ENCODE measurements at places on chromosomes 7 and 10.

GRCh38 chr7:100472121-100472851 is 6.7 kb downstream of the TSC22D4 start:
- DNase-seq = no peak

- no peak for DNase-seq
These were observed 61.7 kb downstream of the PRF1 start for GRCh38 chr10:70540789-70541360.

DNA sequence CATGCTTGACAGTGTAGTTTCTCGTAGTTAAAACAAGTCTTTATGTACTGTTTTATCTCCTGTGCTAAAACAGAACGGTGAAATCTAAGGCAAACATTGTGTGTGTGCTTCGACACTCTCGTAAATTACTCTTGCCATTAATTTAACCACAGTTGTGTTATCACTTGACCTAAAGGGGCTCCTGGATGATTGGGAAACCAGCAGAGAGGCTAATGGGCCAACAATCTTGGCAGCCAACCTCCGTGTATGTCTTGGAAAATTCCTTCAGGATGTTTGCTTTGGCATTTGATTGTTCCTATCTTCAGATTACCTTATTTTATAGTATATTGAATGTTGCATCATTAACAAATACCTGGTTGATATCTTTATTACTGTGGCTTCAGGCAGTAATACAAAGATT is 409.5 kb downstream of the SDK1 start:
- no peak for DNase-seq

- no peak for DNase-seq
These were observed 101.4 kb downstream of the MICU1 start for GRCh38 chr10:72524489-72524888.

DNA sequence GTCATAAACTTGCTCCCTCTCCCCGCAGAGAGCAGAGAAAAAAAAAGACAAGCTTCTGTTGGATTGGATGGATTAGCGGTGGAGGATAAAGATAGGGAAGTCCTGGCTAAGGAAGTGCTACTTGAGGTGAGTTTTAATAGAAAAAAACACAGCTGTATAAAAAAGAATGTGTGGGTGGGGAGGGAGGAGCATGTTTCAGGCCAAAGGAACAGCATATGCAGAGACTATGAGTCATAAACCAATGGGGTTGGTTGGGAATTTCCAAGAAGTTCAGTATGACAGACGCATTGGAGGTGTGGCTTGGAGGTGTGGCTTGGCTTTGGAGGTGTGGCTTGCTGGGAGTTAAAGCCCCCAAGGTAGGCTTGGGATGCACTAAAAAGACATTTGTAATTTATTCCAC is 103.0 kb upstream of the LSM8 start:
- DNase-seq = peak; percentile 24

DNA sequence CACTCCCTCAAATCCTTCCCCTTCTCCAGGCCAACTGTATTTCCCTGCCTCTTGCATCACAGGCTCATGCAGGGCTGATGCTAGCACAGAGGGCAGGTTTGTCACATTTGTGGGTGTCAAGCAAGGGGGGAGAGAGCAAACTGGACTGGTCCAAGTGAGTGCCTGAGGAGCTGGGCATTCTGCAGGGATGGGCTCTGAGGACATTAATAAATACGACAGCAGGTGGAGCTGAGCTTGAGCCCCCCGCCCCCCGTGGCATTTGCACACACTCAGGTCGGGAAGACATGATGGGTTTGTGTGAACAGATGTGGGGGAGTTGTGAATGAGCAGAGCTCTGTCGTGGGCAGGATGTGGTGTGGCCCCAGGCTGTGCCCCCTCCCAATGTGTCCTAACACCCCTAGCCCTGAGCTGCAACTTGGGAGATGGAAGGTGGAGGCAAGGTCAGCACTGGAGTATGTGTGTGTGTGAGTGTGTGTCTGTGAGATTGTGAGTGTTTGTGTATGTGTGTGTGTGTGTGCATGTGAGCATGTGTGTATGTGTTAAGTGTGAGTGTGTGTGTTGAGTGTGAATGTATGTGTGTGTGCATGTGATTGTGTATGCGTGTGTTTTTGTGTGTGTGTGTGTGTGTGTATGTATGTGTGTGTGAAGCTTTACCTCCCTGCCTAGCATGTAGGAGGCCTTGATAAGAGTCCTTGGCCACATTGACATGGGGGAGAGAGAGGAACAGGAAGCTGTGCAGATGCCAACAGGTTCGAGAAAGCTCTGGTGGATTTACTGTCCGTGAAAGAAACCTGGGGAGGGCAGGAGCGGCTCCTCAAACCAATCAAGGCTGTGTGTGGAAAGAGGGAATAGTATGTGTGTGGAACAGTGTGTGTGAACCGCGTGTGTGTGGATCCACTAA is 9.1 kb downstream of the RASSF4 start:
- no peak for DNase-seq

DNA sequence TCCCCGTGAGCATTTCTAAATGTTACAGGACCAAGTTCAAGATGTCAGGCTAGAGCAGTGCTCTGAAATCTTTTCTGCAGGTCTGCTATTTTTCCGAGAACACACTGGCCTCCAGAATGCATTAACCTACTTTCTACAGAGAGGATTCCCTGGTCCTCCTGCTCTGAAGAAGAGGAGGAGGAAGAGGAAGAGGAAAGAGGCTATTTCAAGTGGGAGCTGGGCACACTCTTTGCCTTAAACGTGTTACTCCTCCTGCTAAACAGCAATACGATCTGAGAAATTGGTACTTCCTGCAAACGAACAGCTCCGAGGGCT is 157.4 kb downstream of the FRMD4A start:
- DNase-seq = no peak

DNA sequence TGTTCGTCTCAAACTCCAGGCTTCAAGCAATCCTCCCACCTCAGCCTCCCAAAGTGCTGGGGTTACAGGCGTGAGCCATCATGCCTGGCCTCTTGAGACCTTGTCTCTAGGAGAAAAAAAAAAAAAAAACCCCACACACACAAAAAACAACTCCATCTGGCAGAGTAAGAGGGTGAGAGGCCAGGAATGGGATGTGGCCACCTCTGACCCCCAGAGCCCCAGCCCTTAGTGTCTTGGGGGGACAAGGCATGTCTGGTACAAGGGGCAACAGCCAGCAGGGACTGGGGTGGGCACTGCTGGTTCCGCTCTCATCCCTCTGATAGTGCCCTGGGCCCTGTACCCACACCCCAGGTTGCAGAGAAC is 15.6 kb upstream of the TNRC18 start:
- no peak for DNase-seq

- no peak for DNase-seq
These were observed 1.6 kb downstream of the TRRAP start for GRCh38 chr7:98879979-98880315.

GRCh38 chr7:92135052-92135889 is 994 bp upstream of the CYP51A1 start:
- DNase-seq = no peak

GRCh38 chr7:116953906-116954838 is 871 bp downstream of the ST7 start:
- no peak for DNase-seq

GRCh38 chr7:94398841-94399240 is 4.1 kb downstream of the COL1A2 start:
- DNase-seq = no peak

DNA sequence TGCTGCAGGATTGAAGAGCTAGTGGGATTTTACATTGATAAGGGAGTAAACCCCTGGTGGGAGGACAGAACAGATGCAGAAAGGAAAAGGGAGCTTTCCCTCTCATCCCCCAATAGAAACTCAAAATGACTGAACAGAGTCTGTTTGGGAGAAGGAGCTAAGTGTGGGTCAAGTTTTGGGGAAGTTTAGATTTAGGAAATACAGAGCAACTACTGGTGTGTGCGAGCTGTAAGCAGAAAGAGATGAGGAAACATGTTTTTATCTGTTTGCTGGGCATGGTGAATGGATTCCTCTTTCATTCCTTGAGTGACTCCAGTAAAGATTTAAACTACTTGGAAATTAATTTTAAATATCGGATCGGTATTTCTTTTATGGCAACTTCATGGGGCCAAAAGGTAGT is 132.7 kb downstream of the AOAH start:
- DNase-seq = no peak

GRCh38 chr7:101823596-101823995 is 6.2 kb downstream of the CUX1 start:
- DNase-seq = no peak

DNA sequence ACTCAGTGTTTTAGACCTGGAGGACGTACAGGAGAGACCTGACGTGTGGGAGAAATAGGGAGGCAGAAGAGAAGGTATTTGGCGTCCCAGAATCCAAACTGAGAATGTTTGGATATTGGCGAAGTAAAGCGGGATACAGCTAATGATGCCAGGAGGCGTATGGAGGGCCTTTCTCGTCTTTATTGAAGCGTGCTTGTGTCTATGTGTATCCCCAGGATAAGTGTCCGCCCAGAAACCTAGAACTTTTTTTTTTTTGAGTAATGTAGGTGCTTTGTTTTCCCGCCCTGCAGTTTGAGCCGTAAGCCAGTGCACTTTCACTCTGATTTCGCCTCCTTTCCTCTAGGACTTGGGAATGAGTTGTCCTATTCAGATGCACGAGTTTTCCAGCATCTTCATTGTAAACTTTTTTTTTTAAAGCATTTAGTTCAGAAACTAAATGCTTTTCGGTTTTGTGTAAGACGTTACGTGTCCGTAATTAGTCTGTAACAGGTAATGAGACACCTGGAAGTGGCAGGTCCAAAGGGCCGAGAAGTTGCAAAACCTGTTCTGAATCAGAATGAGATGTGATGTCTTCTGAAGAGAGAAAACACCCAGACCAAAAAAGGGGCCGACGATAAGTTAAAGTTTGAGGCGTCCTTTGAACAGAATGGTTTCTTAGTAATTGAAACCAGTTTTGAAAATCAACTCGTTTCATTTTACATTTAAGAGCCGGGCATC is 746 bp downstream of the ARL5B start:
- no peak for DNase-seq

GRCh38 chr7:154858836-154859537 is 143.9 kb downstream of the PAXIP1 start:
- no peak for DNase-seq

GRCh38 chr10:99658622-99659030 is 683 bp upstream of the ENTPD7 start:
- DNase-seq = no peak

- no peak for DNase-seq
These were observed 57.4 kb upstream of the SVIL start for GRCh38 chr10:29692121-29692539.

GRCh38 chr10:127279334-127279774 is 83.0 kb upstream of the INSYN2A start:
- no peak for DNase-seq

GRCh38 chr7:140458916-140459315 is 20.4 kb downstream of the MKRN1 start:
- no peak for DNase-seq

GRCh38 chr7:70072220-70072619 is 473.9 kb downstream of the AUTS2 start:
- DNase-seq = no peak

DNA sequence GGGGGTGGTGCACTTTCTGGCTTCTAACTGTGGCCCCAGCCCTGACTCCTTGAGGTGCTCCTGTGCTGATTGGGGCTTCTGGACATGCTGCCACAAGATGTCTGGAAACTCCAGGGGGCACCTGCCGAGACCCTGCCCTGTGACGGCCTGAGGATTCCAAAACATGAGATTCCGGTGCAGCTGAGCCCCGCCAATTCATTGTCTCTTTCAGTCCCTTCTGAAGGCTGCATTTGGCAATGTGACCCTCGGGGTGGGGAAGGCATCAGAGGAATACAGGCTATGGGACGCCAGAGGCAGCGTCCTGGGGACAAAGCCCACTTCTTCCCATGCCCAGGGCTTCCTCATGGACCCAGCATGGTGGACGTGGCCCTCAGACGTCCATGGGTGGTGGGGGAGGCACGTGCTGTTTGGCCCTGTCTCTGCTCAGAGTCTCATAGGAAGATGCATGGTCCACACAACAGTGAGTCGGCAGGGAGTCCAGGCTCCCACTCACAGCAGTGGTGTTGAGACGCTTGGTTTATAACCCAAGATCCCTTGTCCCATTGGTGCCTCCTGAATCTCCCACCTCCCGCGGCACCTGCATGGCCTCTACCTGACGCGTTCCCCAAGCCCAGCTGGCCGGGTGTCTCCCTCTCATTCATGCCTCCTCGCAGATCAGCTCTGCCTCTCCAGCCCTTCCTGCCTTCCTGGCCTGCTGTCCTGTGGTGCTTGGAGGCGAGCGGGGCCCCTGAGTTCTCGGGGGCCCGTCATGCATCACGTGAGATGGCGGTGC is 129.9 kb downstream of the WDR37 start:
- DNase-seq = no peak

GRCh38 chr7:93337052-93337451 is 104.9 kb downstream of the VPS50 start:
- no peak for DNase-seq

GRCh38 chr7:29345590-29345989 is 151.0 kb downstream of the CHN2 start:
- no peak for DNase-seq

- DNase-seq = no peak
These were observed 237.2 kb downstream of the MAGI2 start for GRCh38 chr7:79216236-79216635.

DNA sequence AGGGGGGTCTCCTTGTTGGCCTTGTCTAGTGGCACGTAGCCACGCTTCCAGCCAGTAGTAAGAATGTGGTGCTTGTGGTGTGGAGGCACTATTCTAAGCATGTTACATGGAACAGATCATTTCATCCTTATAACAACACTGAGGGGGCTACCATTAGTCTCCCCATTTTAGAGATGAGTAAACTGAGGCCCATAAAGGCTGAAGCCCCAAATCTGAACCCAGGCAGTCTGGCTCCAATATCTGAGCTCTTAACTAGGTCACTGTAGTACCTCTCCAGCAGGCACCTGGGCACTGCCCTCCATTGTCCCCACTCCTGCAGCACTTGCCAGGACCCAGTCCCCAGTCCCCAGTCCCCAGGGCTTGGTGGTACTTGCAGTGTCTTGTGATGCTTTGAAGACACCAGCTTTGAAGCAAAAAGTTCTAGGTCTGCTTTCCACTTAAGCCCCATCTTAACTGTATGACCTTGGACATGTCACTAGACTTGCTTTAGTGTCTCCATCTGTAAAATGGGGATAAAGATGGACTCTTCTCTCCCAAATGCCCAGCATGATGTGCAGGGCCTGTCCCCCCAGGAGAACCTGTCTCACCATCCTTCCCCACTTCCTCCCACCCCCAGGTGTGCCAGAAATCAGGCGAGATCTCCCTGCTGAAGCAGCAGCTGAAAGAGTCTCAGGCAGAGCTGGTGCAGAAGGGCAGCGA is 6.4 kb downstream of the LZTS2 start:
- DNase-seq = no peak

DNA sequence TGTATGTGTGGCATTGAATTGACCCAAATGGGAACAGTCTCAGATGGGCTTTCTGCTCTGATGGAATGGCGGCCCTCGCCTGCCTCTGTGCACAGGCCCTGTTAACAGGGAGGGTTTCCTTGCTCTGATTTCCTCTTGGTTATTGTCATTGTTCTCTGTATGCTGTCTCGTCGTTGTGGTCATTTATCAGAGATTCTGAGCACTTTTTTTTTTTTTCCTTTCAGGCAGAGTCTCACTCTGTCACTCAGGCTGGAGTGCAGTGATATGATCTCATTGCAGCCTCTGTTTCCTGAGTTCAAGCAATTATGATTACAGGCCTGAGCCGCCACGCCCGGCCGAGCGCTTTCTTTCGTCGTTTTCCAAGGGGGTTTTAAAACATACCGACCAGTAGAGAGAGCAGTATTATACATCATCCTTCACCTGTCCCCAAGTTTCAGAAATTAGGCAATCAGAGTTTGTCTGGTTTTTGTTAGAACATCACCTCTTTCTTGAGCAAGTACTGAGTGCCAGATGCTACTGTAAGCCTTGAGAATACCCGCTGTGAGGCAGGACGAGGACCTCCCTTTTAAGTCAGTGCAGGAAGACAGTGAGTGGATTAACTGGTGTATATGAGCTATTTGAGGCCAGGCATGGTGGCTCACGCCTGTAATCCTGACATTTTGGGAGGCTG is 6.5 kb downstream of the CHST12 start:
- no peak for DNase-seq

- no peak for DNase-seq
These were observed 17.1 kb downstream of the SLC26A3 start for GRCh38 chr7:107785926-107786325.
